ENCODE measurements at places on chromosomes 6 and 20. TPM values are rescaled to one million over a fixed set of nuclear protein-coding genes. Genes with fewer than 3 reads are reported as not detected.

DNA sequence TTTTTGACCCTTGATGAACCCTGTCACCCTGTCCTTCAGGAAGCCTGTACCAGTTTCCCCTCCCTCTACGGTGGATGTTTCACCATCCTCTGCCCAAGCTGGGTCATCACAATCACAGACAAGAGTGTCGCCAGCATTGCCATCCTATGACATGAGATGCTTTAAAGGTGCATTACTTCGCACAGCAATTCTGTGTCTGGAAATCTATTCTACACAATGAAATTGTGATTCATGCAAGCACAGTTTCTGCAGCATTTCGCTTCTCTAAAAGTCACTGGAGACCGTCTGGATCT lies 2.5 kb upstream of the ULBP2 start:
- DNase-seq = no peak

DNA sequence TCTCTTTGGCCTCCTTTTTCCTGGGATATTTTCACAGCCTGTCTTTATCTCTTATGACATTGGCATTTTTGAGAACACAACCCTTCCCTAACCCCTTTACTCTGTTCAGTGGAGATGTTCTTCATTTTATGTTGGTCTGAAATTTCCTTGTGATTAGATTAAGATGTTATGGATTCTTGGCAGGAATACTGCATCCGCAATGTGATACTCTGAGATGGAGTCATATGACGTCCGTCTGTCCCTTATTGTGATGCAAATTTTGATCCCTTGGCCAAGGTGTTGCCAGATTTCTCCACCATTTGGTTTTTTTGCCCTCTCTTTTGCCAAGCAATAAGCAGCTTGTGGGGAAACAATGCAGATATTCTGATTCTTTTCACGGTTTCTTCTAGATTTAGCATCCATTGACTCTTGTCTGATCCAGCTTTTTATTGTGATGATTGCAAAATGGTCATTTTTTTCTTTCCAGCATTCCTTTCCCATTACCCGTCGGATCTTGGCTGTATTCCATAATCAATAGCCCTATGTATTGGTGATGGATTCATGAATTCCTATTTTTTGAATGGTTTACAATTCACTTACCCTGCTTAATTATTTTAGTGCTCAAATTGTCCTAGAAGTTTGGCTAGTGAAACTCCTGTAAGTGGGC lies 85.1 kb downstream of the NCOA3 start:
- DNase-seq = peak; percentile 29

- DNase-seq = no peak
Measured at GRCh38 chr20:48886194-48886593, 35.3 kb upstream of the ARFGEF2 start.

The SOX18 gene
- total RNA-seq = 2.2 TPM

The GPLD1 gene
- total RNA-seq = 2.7 TPM
